Lung (tissue), 17 donors: ENCODE measurements at places on chromosomes 13 and 19. TPM values are rescaled to one million over a fixed set of nuclear protein-coding genes. Genes with fewer than 3 reads are reported as not detected.

RAB3A gene
- total RNA-seq: 6.7 TPM

DNA sequence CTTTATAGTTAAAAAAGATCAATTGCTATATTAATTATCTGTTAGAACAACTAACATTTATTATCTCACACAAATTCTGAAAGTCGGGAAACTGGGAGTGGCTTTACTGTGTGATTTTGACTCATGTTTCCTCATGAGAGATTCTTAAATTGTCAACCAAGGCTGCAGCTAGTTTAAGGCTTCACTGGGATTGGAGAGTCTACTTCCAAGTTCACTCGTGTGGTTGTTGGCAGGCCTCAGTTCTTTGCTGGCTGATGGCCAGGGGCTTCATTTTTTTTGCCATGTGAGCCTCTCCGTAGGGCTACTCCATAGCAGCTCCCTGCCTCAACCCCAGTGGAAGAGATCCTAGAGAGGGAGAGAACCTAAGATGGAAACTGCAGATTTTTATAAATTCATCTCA lies 24.5 kb upstream of the LPAR6 start:
- peak; percentile 87 for DNase-seq

DNA sequence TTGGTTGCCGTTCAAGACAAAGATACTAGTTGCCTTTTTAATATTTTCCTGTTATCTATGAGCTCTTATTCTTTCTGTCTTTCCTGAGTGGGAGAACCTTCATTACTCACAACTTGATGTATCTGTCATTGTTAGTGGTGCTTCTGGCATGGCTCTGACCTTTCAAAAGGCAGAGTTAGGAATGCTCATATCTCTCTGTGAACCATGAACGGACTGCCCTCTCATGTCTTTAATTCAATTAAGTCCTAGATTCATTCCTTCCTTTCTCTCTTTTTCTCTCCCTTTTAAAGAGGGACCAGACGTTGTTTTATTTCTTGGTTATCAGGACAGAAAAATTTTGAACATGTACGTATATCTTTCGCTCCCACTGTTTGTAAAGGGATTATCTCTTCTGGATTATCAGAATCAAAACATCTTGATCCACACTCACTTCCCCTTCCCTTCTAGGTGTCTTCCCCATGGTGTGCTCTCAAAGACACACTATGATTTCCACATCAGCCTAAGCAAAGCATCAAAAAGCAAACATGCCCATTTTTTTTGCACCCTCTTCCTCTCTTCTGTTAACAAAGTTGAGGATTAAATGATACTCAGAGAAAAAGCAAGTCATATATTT lies 90.3 kb downstream of the LRCH1 start:
- DNase-seq: no peak

GRCh38 chr13:51800486-51800885 lies 3.5 kb downstream of the DHRS12 start:
- DNase-seq: no peak

GRCh38 chr13:30418075-30418716 lies 4.1 kb upstream of the UBE2L5 start:
- DNase-seq: no peak

GRCh38 chr19:45446295-45446694 lies 21.5 kb upstream of the FOSB start:
- DNase-seq: peak; percentile 26

DNA sequence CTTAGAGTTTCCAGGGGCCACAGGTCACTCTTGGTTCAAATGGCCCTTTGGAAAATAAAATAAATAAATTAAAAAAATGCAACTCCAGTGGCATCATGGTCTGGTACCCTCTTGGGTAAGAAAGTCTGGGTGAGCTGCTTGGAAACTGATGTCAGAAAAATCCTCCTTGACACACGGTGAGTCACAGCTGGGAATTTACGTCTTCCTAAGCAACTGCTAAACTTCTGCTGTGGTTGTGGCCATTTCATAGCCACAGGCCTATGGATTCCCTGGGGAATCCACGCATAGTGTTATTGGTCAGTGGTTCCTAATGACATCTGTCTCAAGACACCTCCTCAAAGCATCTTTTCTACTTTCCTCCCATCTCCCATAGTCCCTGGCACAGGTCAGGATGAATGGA lies 220.8 kb downstream of the COG6 start:
- no peak for DNase-seq

- peak; percentile 65 for DNase-seq
Measured at GRCh38 chr19:24033963-24034342, 53.0 kb upstream of the ZNF254 start.

BORA gene
- total RNA-seq: 3.8 TPM

- DNase-seq: no peak
Measured at GRCh38 chr13:30465343-30465592, 468 bp downstream of the HMGB1 start.

DNA sequence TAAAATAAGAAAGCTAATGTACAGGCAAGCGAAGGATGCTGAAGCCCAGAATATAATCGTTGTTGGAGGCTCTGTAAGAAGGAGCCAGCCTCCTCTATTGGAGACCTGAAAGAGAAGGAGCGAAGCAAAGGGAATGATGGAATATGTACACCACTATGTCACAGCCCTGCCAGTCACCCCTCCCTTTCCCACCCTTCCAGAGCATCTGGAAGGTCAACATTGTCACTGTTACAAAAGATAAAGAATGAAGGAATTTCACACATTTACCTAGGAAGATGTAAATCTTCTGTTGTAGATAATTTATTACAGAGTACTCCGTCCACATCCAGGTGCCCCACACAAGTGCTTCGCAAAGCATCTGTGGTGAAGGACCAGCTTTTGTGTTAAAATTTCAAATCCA lies 39.7 kb upstream of the SACS start:
- DNase-seq: no peak

DNA sequence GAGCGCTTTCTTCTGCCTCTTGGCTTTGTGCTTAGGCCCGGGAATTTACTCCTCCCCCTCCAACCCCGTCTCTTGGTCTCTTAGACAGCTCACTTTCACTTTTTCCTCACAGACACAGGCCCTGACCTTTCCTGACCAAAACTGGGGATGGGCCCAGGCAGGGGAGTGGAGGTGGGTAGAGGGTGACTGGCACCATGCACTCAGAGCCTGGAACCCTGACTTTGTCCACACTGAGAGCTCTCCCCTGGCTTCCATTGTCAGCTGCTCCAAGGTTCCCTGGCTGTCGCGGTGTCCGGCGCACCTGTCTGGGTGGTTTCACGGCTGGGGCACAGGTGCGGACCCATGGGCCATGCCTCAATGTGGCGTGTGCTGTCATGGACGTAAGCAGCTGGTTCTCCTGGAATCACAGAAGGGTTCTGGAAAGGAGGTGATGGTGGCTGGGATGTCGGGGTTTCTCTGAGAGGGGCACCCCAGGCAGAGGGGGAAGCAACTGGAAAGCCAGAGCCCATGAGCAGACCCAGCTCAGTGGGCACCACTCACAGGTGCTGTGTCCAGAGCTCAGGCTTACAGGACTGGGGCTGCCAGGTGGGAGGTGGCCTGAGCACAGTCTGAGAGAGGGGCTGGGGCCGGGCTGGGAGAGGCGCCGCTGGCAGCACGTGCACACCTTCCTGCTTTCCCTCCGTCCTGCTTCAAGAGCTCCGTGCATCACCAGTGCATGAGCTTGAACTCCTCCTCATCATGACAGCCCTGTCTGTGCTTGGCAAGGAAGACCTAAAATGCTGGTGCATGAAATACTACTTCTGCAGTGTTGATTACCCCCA lies 28.0 kb upstream of the C1QTNF9 start:
- DNase-seq: no peak

- no peak for DNase-seq
Measured at GRCh38 chr13:91596842-91597241, 198.4 kb downstream of the GPC5 start.

- DNase-seq: no peak
Measured at GRCh38 chr13:93603043-93603442, 376.4 kb downstream of the GPC6 start.

NCR1 gene
- 2.5 TPM for total RNA-seq

GRCh38 chr19:22030680-22031079 lies 19.9 kb upstream of the ZNF208 start:
- no peak for DNase-seq

DNA sequence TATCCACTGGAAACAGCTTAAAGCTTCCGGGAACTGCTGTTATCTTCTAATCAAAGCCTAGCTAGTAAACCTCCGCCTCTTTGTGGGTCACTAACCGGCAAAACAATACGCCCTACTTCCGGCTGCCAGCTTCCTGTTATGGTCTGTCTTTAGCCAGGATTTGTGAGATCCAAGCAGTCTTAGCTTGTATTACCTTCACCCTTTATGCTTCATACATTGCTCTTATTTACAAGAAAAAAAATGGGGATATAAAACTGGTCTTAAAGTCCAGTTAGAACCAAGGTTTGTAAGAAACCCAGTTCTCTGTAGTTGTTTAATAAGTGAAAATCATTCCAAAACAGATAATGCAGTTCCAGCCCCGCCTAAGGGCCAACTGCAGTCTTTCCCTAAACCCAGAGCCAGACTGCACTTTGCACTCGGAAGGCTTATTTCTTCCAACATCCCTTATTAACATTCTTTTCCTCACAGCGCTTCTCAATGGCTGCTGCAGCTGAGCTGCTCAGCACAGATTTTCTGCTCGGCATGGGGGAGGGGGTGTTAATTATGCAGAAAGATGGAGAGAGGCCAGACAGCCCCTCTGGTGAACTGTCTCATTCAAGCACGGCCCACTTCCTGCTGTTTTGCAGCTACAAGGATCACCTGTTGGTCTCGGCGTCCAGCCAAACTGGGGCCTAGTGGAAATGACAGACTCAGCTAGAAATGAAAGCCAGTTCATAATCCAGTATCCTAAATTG lies 368.4 kb downstream of the KLF12 start:
- DNase-seq: peak; percentile 97

EDNRB gene
- 155 TPM for total RNA-seq

GRCh38 chr13:48875047-48875446 lies 100.7 kb upstream of the FNDC3A start:
- no peak for DNase-seq
